ENCODE measurements at places on chromosomes 5 and 9. TPM values are rescaled to one million over a fixed set of nuclear protein-coding genes. Genes with fewer than 3 reads are reported as not detected.

DNA sequence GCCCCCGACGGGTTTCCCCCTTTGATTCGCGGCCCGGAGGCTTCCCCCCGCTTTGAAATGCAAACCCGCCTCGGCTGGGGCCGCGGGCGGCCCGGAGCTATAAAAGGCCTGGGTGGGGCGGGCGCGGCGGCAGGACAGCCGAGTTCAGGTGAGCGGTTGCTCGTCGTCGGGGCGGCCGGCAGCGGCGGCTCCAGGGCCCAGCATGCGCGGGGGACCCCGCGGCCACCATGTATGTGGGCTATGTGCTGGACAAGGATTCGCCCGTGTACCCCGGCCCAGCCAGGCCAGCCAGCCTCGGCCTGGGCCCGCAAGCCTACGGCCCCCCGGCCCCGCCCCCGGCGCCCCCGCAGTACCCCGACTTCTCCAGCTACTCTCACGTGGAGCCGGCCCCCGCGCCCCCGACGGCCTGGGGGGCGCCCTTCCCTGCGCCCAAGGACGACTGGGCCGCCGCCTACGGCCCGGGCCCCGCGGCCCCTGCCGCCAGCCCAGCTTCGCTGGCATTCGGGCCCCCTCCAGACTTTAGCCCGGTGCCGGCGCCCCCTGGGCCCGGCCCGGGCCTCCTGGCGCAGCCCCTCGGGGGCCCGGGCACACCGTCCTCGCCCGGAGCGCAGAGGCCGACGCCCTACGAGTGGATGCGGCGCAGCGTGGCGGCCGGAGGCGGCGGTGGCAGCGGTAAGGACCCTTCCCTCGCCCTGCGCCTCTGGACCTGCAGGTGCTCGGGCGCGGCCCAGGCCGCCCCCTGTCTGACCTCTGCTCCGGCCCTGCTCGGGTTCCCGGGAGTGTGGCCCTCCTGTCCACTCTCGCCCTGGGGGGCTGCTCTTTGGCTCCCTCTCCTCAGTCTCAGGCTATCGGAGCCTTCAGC is at the start of gene CDX1:
Gene CDX1, plus strand, starts transcription at position 129 of the 862 bp plus-strand sequence. Its CDS starts 99 bp downstream, at position 228.
- DNase-seq = no peak

DNA sequence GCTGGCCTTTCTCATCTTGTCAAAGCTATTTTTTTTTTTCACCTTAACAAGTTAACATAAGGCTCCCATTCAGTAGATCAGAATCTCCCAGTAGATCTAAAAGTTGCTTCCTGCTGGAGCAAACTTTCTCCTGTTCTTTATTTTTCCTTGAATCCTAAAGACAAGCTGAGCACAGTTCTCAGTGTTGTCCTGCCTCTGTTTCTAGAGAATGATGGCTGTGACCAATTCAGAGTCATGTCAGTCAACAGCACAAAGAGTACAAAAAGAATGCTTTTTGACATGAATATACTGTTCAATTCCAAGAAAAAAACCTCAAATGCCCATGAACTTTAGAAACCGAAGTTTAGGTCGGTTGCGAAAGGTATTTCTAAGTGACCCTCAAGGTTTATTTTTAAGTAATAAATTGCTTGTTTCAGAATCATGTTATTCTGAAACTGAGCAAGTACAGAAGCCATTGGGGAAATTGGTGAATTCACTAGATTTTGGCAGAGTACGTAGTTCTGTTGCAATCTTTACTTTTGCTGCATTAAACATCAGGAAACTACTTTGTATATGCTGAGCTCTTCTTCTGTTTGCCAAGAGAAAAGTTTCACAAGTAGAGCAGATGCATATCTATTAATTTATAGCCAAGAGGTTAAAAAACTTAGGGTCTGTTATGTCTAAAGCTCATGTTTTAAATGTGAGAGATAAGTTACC is 161.7 kb upstream of the RPS23 start:
- DNase-seq = no peak

GRCh38 chr5:16736158-16736995 is 119.6 kb upstream of the RETREG1 start:
- DNase-seq = peak; percentile 47

GRCh38 chr5:180811623-180812124 is 9.1 kb upstream of the MGAT1 start:
- no peak for DNase-seq

GRCh38 chr5:78112931-78113330 is 181.6 kb downstream of the AP3B1 start:
- DNase-seq = no peak

DNA sequence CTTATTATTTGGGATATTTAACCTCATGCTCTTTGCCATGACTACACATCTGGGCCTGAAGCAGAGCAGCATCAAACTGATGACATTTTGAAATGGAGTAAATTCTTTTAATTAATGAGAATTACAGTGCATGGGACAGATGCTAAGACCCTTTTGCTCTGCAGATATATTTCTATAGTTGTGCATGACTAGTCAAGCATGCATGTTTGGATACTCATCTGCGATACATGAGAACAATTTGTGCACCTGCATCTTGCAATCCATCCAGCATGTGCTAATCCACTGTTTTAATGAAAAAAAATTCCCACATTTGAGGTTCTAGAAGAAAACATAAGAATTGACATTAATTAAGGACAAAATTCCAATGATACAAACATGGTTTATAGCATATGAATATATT is 1047.6 kb upstream of the ACO1 start:
- DNase-seq = no peak

DNA sequence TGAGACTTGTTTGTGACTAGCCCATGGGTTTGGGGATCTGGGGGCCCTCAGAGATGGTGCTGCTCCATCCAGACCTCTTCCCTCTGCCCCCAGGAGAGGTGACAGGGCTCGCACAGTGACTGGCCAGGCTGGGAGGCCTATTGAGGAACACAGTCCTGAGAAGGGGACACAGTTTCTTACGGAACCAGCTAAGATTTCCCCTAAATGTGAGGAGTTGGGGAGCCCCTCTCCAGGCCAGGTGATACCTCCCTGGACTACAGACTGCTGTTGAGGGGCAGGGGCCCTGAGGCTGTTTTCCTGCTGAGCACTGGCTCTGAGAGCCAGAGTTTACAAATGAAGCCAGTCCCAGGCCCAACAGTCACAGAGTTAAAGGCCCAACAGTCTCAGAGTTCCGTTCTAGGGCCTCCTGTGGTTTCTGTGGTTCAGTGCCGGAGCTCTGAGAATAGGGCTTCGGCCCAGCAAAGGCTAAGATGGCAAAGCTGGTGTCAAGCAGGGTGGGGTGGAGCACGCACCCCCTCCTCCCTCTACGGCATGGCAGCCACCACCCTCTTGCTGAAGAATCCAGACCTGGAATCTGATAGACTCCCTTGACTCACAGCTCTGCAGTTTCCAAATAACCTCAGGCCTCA is 1.1 kb upstream of the SEMA4D start:
- DNase-seq = no peak

GRCh38 chr5:172945151-172945550 is 14.1 kb upstream of the RPL26L1 start:
- DNase-seq = no peak

GRCh38 chr9:121447321-121447834 is 52.3 kb downstream of the GGTA1 start:
- DNase-seq = peak; percentile 35

DNA sequence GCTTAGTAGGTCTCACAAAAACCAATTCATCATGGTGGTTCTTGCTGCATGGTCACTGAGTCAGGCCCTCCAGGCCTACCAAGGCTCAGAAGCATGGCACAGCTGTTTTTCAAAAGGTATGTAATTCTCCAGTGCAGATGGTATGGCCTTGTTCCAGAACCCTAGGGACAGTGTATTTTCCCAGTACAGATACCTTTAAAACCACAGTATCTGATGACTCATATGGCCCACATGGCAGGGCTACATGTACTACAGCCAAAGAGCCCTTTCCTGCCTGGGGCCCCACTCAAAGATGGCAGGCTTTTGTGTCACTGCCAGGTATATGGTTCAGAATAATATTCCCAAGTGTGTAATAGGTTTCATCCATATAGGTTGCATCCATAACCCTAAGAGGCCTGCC is 16.5 kb downstream of the CSF2 start:
- peak; percentile 88 for DNase-seq

- DNase-seq = peak; percentile 70
Observed at GRCh38 chr5:107284822-107285525, 385.8 kb downstream of the EFNA5 start.

GOLM1 gene
- 92.6 TPM for total RNA-seq

DDX4 gene
- total RNA-seq = not detected

CBY3 gene
- total RNA-seq = not detected

AHRR gene
- 2.6 TPM for total RNA-seq

GPR151 gene
- total RNA-seq = not detected

PTPN3 gene
- 33.6 TPM for total RNA-seq

ARID3C gene
- 0.48 TPM for total RNA-seq

SSNA1 gene
- total RNA-seq = 91.4 TPM

EMB gene
- total RNA-seq = 15.1 TPM

HRH2 gene
- total RNA-seq = 1.1 TPM

GCNT4 gene
- 3.2 TPM for total RNA-seq

NSMF gene
- total RNA-seq = 52.5 TPM

SLC6A19 gene
- not detected for total RNA-seq

PRUNE2 gene
- total RNA-seq = 0.41 TPM

All from kidney epithelial cell (primary cell).